ENCODE measurements at places on chromosomes 6 and 20.

DNA sequence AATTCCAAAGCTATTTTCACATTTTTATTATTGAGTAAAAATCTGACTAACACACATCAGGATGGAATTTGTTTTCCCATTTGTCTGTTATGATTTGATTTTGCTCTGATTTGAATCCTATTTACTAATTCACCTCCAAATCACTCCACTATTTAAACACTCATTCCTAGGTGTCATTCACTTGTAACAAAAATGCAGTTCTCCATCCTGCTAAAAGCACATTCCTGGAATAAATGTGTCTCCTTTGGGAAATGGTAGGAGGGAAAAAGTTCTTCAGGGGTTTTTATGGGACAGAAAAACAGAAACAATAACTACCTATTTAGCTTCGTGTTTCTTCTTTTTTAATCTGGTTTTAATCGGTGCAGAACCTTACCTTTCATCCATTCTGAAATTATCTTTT, 494.1 kb upstream of the CITED2 start:
- DNase-seq = no peak

- DNase-seq = no peak
These were observed 526.0 kb downstream of the UTRN start for GRCh38 chr6:144811140-144811539.

GRCh38 chr20:955111-955510, 39.0 kb upstream of the ANGPT4 start:
- no peak for DNase-seq

- DNase-seq = no peak
These were observed 1042.2 kb downstream of the EPHA7 start for GRCh38 chr6:92377137-92377536.

DNA sequence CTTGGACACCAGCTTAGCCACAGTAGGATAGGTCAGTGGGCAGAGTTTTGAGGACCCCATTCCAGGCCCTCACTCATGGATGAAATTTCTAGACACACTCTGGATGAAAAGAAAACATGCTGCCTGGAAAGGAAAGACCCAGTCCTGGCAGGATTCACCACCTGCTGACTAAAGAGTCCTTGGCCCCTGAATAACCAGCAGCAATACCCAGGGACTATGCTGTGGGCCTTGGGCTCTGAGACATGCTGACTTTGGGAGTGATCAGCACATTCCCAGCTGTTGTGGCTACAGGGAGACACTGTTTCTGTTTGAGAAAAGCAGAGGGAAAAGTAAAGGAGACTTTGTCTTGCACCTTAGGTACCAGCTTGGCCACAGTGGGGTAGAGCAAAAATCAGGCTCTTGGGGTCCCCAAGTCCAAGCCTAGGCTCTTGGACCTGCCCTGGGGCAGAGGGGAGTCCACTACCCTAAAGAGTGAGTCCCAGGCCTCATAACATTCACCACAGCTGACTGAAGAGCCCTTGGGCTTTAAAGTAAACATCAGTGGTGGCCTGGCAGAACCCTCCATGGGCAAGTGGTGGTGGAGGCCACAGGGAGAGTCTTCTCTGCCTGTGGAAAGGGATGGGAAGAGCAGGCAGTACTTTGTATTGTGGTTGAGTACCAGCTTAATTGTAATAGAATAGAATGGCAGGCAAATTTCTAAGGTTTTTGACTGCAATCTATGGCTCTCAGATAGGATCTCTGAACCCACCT, 516.8 kb downstream of the BCKDHB start:
- DNase-seq = no peak

DNA sequence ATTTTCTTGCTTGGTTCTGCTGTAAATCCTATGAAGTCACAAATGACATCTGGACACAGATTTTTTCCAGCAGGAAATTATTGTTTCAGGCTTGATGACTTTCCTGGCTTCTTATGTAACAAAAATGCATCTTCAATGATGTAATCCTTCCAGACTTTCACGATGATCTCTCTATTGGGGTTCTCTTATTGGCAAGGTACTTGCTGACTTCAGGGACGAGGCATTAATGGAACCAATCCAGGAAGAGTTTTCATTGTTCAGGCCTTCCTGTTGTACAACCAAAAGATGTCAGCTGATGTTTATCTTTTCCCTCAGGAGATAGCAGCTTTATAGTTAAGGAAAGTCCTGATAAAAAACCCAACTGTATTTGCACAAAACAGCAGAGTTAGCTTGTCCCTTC, 118.5 kb upstream of the MMS22L start:
- DNase-seq = peak; percentile 30

GRCh38 chr6:80134065-80134464, 27.6 kb downstream of the BCKDHB start:
- DNase-seq = no peak

Data from lung (tissue), 17 donors.